ENCODE measurements at places on chromosomes 3 and 15.

DNA sequence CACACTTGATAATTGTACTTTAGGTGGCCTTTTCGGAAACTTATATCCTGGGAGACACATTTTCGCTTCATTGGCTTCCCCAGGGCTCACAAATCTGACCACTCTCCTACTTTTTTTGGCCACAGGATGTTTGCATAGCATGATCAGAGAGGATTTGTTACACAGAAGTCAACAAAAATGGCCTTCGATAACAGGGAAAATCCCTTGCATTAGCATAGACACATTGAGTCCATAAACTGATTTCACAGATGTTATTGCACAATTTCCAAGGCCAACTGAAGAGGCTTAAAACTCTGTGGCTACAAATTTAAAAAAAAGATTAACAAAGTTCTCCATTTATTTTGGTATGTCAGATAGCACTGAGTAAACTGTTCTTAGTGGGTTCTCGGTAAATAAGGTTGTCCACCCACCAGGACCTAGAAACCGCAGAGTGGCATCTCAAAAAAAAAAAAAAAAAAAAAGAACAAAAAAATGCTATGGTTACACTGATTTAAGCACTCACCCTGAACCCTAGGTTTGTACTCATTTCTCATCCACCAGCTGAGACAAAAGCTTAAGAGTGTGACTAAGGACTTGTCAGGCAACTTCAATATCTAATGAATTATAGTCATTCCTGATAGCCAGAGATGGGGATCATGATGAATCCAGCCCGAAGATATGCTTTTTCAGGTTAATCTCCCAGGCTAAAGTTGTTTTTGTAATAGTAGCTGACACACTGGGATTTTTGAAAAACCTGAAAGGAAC, 188.9 kb upstream of the SYNPR start:
- DNase-seq, result no peak

DNA sequence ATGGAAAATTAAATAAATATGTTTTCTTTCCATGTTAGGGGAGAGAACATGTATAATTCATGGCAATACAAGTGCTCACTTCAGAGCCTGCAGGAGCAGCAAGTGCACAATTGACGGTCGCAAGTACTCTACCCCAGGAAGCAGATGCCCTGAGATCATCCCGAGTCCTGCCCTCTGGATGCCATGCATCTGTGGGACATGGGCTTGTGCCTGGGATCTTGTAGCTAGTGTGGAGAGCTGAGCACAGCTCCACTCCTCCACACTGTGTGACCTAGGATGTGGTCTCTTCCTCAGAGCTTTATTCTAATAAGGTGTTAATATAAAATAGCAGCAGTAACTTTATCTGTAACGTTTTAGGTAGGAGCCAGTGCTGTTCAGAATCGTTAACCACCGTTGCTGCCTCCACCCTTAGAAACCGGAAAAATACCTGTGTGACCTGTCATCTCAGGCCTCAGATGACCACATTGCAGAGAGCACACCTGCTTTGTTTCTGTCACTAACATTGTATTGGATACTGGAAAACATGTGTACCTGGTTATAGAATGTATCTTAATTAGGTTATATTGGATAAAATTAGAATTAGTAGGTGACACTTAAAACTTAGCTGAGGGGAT, 105.0 kb upstream of the GOLGA6L6 start:
- DNase-seq, result no peak

- no peak for DNase-seq
Observed at GRCh38 chr3:169028716-169029115, 634.8 kb downstream of the MECOM start.

GRCh38 chr3:126545544-126545943, 13.2 kb downstream of the C3orf22 start:
- no peak for DNase-seq
